ENCODE measurements at places on chromosomes 7 and 10. TPM values are rescaled to one million over a fixed set of nuclear protein-coding genes. Genes with fewer than 3 reads are reported as not detected.

The CCT6A gene
- 168 TPM for total RNA-seq

The GHRHR gene
- not detected for total RNA-seq

The A1CF gene
- total RNA-seq = not detected

The POM121 gene
- 4.8 TPM for total RNA-seq

The H2BK1 gene
- total RNA-seq = not detected

The OPALIN gene
- total RNA-seq = not detected

The GIMAP8 gene
- under 0.01 TPM for total RNA-seq

The PALD1 gene
- 0.33 TPM for total RNA-seq
